Caki2 (cell line): ENCODE measurements at places on chromosomes 3 and 15. TPM values are rescaled to one million over a fixed set of nuclear protein-coding genes. Genes with fewer than 3 reads are reported as not detected.

GRCh38 chr3:78455712-78456433, 1311.9 kb downstream of the ROBO1 start:
- DNase-seq, result no peak

DNA sequence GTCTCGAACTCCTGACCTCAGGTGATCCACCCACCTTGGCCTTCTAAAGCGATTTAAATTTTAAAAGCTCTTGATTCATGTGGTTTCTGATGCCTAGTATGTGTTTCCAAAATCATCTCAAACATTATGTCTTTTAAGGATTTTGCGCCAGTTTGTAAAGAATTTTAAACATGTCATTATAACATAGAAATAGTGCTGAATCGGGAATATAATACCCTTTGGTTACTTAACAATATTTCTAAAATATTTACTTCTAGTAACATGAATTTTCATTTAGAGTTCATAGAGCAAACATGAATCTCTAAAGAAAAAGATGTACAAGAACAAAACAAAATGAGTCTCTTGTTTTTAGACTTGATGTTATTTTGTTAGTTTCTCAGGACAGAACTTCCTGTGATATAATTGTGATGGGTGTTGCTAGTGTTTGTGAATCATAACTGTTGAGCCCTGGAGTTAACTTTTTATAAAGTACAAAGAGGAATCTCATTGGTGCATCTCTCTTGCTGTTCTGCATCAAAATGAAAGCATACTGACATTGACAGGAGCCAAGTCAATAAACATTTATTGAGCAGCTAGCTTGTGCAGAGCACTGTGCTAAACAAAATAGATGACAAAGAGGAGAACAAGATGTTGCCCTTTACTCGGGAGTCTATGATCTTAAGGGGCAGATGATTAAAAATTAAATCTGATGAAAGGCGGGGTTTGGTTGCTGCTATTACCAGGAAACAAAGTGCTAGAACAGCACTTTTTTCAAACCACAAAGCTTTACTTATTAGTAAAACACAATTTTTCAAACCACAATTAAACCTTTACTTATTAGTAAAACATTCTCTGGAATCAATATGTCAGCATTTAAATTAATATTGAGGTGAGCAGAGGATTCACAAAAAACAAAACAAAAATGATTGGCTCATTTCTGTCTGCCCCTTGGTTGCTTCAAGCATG, 73.4 kb downstream of the MME start:
- DNase-seq, result no peak

DNA sequence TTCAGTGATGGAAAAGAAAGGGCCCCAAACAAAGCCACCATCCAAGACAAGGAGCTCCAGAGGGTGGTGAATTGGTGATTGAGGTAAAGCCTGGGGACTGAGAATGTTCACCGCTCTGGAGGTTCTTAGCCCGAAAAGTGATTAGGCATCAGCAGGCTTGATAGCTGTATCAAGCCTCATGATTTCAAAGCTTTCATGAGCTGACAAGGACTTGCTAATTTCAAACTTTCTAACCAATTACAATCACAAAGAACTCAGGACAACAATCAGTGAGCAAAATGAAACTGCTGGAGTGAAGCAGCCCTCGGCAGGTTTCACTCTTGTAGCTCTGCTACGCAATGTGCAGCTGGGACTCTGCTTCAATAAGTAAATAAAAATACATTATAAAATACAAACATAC, 391.3 kb downstream of the TIGIT start:
- DNase-seq, result no peak

DNA sequence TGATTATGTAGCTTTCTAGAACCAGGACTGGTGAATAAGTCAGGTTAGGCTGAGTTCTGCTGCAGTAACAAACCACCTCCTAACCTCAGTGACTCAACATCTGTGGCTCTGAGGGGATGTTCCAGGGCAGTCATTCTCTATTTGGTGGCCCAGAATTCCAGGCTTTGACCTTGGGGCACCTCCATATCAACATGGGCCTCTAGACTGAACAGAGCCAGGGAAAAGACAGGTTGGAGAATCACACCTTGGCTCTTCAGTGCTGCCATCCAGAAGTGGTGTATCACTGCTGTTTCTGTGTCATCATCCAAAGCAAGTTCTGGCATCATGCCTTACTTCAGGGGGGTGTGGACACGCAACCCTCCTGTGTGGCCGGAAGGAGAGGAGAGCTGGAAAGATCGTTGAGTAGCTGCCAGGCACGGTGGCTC, 15.3 kb downstream of the ZBTB47 start:
- DNase-seq, result no peak

The GOLGA8S gene
- total RNA-seq, result 0.32 TPM in 1 of 2 replicates, not detected in the other
